Stimulated activated CD8-positive, alpha-beta memory T cell treated with anti-CD3 and anti-CD28 coated beads, Interleukin-2, amount 100 ng/mL, for 1 hour (primary cell): ENCODE measurements at places on chromosomes 6 and 20.

DNA sequence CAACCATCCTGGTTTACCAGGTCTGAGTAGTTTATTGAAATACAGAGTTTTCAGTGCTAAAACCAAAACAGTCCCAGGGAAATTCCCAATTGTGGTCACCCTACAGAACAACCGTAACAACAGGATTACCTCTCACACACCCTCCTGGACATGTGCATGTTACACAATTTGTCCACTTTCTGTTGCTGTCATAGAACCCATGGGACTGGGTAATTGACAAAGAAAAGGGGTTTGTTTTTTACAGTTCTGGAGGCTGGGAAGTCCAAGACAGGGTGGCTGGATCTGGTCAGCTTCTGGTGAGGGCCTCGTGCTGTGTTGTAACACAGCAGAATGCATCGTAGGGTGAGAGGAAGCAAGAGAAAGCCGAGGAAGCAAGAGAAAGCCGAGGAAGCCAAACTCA lies 9.1 kb upstream of the ADA start:
- DNase-seq, result no peak

- no peak for DNase-seq
Observed at GRCh38 chr6:118784641-118785164, 109.2 kb upstream of the ASF1A start.

DNA sequence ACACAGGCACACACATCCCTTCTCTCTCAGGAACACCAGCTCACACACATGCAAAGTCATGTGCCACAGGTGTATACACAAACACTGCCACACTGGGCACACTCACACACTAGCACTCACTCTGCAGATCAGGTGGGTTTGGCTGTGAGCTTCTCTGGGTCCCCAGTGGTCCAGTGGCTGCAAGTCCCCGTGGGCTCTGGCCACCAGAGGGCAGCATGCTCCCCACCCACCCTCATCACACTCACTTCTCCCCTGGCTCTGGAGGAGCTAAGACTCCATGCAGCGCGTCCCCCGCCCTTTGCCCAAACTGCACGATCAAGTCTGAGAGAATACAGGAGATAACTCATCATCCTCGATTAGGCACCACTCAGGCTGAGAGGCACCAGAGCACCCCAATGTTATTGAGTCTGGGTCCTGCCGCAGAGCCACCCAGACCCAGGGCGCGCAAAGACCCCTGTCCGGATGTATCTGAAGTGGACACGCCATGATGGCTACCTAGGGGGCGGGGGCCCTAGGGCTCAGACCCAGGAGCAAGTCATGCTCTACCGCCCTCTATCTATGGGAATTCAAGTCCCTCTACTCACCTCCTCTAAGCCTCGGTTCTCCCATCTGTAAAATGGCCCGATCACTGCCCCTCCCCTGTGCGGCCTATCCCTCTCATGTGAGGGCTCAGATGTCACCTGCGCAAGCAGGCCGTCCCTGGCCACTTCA lies 90.5 kb downstream of the GRM4 start:
- peak; percentile 27 for DNase-seq

DNA sequence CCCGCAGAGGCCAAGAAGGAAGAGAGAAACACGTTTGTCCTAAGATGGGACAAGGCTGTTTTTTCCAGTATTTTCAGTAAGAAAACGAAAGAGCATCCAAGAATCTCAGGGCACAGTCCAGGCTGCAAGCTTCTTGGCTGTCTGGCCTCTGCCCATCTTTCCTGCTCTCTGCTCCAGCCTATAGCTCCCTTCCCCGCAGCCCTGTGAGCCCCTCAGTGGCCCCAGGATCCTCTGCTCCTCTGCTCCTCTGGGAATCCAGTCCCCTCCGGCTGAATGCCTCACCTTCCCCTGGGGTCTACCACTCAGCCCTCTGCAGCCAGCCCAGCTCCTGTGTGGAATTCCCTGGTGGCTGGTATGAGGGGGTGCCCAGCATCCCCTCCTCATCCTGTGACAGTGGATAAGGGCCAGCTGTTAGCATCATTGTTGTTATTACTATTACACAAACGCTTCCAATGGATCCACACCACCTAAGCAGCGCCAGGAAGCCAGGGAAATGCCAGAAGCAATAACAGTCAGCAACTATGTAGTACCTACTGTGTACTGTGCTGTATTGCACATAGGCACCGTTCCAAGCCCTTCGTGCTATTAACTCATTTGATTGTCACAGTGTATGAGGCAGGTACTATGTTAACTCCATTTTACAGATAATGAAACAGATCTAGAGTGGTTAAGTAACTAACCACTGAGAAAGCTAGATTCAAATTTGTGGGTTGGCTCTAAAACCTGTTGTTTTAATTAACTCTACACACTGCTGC lies 60.3 kb upstream of the PTPN1 start:
- no peak for DNase-seq

GRCh38 chr6:108195209-108195608 lies 29.4 kb downstream of the NR2E1 start:
- no peak for DNase-seq

DNA sequence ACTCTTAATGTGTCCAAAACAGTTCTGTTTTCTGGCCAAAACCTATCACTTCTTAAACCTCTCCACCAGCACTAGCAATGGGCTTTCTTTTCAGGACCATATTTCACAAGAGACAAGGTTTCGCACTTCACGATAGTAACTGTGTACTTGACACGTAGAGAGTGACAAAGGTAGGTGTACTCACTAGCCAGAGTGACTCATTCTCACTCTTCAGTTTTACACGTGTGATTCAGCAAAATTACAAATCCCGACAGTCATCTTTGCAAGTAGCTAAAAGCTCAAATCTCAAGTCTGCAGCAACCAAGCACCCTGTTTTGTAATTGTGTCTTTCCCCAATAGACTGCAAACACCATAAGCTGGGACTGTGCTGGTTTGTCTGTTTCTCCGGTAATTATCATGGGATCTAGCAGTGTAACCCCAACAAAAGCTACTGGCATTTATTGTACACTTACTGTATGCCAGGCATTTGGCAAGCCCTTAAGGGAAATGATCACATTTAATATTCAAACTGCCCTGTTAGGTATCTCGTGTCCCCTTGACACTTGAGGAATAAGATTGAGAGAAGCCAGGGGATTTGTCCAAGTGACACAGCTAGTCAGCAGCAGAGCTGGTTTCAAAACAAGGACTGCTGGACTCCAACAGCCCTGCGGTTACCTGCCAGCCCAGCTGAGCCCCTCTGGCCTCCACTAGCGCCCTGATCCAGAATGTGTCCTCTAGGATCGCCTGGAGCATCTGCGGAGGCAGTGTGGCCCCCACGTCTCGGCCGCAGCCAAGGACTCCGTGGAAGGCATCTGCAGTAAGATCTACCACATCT lies 9.9 kb downstream of the PCIF1 start:
- DNase-seq, result no peak

GRCh38 chr6:121319112-121319553 lies 15.1 kb downstream of the TBC1D32 start:
- DNase-seq, result no peak

GRCh38 chr20:3174442-3175261 lies 1.3 kb upstream of the LZTS3 start:
- DNase-seq, result no peak

- no peak for DNase-seq
Observed at GRCh38 chr6:61809004-61809595, 476.9 kb downstream of the KHDRBS2 start.

DNA sequence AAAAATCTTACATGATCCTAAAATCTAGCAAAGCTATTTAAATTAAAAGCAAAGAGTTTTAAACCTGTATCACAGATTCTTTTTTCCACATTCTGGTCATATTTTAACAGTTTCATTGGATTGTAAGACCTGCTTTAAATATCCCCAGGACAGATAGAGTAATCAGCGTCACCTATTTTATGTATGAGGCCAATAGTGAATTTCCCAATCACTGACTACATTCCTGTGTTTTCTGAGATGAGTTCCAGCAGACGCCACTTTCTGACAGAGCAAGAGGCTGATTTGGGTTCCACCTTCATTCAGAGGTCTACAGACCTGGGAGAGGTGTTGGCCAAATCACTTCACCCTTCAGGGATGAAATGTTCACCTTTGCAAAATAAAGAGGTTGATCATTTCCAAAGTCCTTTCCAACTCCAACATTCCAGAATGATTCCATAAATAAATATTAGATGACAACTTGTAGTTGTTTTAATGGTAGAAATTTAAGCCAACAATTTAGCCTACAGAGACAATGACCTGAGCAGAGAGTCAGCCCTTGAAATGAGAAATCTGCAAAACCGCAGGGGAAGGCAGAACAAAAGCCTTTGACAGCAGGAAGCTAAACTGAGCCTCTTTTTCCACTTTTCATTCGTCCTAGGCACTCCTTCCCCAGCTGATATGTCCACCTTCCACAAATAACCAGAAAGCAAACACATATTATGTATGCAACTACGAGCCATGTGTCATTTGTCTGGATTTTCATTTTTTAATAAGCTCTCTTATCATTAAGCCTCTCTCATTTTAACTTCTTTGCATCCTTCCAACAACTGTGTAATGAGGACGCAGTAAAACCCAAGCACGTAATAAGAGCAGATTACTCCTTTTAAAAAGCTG lies 105.2 kb downstream of the TFAP2A start:
- no peak for DNase-seq

DNA sequence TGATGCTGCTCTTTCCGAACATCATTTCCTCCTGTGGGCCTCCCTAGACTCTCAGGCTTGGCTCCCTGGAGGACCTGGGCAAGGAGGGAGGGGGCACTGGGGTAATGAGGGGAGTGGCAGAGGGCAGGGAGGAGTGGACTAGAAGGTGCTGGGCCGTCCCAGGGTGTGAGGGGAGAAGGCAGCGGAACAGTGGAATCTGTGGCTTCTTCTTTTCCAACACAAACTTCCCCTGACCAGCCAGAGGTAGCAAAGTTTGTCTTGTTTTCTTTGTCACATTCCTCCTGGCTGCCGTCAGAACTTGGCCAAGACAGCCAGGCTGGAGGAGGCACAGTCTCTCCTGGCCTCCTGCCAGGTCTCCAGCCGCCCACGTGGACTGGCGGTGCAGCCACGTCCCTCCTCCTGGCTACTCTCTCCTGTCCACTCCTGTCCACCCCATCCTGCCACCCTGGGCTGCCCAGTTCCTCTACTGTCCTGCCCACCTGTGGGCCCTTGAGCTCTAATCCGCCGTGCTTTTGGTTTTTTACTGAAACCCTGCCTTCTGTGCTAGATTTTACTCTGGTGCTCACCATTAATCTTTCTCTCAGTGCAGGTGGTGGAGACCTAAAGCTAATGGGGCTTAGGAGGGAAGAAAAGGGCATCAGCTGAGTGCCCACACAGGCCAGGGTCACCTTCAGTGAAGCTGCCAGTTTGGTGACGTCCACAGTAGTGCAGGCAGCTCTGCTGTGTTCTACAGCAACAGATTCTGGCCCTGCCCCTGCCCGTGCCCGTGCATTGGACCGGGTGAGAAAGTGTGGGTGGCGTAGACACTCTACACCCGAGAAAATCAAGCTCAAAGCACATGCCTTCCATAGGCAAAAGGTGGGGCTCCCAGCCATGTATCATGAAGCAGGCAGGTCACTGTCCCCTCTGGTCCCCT lies 2.8 kb upstream of the CDSN start:
- DNase-seq, result no peak

GRCh38 chr6:137780447-137781034 lies 86.5 kb upstream of the TNFAIP3 start:
- DNase-seq, result no peak

DNA sequence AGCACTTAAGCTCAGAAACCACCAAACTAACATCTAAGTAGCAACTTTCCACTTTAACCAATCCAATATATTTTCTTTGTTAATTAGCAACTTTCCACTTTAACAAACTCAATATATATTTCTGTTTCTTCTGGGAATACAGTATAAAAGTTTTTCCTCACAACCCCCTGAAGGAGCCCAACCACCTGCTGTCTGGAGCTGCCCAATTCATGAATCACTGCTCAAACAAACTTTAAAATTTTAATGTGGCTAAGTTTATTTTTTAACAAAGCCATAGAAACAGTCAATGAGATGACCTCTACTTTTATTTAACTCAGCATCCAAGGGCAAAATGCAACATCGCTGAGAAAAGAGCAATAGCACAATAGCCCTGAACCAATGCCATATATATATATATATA lies 500.1 kb downstream of the EPM2A start:
- no peak for DNase-seq

GRCh38 chr6:87791982-87792381 lies 89.9 kb upstream of the AKIRIN2 start:
- no peak for DNase-seq

DNA sequence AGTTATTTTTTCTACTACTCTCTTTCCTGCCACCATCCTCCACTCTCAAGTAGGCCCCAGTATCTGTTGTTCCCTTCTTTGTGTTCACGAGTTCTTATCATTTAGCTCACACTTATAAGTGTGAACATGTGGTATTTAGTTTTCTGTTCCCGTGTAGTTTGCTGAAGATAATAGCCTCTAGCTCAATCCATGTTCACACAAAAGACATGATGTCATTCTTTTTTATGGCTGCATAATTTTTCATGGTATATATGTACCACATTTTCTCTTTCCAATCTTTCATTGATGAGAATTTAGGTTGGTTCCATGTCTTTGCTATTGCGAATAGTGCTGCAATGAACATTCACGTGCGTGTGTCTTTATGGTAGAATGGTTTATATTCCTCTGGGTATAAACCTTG lies 237.9 kb upstream of the FERMT1 start:
- no peak for DNase-seq

- no peak for DNase-seq
Observed at GRCh38 chr6:106339334-106340029, 13.9 kb upstream of the ATG5 start.

DNA sequence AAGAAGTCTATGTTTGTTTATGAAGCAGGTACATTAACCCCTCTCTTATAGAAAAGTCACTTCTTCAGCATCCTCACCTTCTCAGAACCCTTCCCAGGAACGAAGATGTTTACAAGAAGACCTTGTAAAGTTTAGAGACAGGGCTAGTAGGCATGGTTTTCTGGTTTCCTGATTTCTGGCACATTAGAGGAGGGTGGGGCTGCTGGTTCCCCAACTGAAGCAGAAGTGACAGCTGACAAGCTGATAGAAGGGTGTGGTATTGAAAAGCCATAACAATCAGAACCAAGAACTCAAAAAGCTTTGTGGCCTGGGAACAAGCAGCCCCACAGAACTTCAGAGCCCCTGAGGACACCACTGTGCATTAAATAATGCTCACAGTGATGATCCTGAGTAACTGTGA lies 91.2 kb downstream of the RTN4IP1 start:
- DNase-seq, result no peak

- no peak for DNase-seq
Observed at GRCh38 chr20:44780226-44780625, 30.1 kb downstream of the RIMS4 start.

- no peak for DNase-seq
Observed at GRCh38 chr6:25645916-25646315, 6.1 kb upstream of the SCGN start.

- DNase-seq, result no peak
Observed at GRCh38 chr6:153849072-153849779, 189.8 kb upstream of the OPRM1 start.

- DNase-seq, result no peak
Observed at GRCh38 chr6:13453771-13454251, 33.6 kb downstream of the GFOD1 start.

DNA sequence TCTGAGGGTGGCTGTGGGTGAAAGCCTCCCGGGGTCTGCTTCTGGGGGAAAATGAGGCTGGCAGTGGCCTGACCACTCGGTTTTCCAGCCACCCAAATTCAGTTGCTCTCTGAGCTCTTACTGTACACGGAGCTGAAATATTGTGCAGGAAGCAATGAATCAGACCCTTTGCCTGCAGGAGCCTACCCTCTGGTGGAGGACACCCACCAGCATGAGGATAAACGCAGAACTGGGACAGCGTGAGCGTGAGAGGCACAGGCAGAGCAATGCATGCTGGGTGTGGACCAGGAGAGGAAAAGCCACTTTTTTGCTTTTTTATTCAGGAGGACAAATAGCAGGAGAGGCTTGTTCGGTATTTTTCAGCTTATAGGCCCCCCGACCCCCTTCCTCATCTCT lies 298.0 kb downstream of the QKI start:
- no peak for DNase-seq

GRCh38 chr20:8854571-8854970 lies 214.3 kb upstream of the PLCB4 start:
- DNase-seq, result no peak
